ENCODE measurements at places on chromosomes 16 and 17.
A peak's percentile ranks its signal among the peaks of the same experiment; 100 is the strongest.

GRCh38 chr17:50604513-50604912 is 30.2 kb upstream of the ABCC3 start:
- DNase-seq = no peak

DNA sequence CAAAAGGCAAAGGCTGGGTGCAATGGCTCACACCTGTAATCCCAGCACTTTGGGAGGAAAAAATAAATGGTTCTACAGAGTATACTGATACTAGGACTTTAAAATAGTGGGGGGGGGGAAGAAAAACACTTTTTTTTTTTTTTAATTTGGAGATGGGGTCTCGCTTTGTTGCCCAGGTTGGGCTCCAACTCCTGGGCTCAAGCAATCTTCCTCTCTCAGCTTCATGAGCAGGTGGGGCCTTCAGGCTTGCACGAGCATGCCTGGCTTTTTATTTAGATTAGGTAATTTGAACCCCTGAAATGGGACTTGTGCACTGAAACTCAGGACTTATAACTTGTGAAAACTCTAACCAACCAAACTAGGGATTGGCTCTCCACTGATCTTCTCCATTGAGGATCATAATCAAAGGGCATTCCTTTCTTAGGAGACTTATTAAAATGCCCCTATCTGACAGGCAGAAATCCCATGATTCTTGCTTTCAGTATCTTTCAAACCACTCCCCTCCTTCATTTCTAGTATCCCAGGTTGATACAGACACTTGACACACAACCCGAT is 16.9 kb downstream of the GRB2 start:
- no peak for DNase-seq

GRCh38 chr16:50881956-50882355 is 140.1 kb downstream of the CYLD start:
- no peak for DNase-seq

- no peak for DNase-seq
These were observed 49.9 kb downstream of the XYLT1 start for GRCh38 chr16:17420816-17421215.

GRCh38 chr16:8905168-8905762 is 23.1 kb downstream of the LITAFD start:
- no peak for DNase-seq

- DNase-seq = no peak
These were observed 26.2 kb downstream of the NUDT7 start for GRCh38 chr16:77748421-77749005.

DNA sequence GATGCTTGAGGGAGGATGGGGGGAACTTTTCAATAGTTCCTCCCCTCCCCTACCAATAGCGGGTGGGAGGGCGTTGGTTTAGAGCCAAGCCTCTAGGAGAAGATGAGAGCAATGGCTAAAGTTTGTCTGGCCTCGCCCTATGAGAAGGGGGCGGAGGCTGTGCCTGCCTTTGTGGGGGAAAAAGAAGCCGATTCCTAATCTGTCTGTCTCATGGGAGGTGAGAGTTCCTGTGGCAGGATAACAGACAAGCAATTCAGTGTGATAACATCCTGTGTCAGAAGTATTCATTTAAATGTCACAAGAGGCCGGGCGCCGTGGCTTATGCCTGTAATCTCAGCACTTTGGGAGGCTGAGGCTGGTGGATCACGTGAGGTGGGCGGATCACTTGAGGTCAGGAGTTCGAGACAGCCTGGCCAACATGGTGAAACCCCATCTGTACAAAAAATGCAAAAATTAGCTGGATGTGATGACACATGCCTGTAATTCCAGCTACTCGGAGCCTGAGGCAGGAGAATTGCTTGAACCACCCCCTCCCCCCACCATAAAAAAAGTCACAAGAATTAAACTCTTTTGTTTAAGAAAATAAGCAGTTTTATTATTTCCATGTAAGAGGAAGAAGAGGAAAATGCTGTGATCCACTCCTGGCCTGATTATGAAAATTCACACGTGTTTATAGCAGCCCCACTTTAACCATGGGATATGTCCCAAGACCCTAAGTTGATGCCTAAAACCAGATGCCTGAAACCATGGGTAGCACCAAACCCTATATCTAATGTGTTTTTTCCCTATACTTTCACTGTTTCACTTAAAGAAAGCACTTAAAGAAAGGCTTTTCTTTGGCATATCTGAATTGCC is 1.7 kb downstream of the SLFN5 start:
- DNase-seq = peak; percentile 91

- no peak for DNase-seq
These were observed 36.7 kb downstream of the CTU2 start for GRCh38 chr16:88742896-88743605.

DNA sequence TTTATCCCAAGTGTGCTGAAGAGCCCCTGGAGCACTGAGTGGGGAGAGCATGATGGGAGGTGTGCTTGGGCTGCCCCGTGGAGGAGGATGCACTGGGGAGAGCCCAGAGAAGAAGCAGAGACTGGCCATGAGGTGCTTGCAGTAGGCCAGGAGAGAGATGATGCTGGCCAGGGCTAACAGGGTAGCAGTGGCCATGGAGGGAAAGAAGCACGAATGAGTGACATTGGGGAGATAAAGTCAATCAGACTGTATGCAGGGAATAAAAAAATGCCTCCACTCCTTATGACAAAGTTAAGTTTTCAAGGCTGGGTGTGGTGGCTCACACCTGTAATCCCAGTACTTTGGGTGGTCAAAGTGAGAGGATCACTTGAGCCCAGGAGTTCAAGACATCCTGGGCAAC is 5.4 kb upstream of the TMEM220 start:
- no peak for DNase-seq

GRCh38 chr17:32927724-32928585 is at the start of gene TMEM98:
Gene TMEM98, plus strand, starts transcription at chr17:32928153. Its CDS starts 3,376 bp downstream, at chr17:32931529.
- DNase-seq = no peak

DNA sequence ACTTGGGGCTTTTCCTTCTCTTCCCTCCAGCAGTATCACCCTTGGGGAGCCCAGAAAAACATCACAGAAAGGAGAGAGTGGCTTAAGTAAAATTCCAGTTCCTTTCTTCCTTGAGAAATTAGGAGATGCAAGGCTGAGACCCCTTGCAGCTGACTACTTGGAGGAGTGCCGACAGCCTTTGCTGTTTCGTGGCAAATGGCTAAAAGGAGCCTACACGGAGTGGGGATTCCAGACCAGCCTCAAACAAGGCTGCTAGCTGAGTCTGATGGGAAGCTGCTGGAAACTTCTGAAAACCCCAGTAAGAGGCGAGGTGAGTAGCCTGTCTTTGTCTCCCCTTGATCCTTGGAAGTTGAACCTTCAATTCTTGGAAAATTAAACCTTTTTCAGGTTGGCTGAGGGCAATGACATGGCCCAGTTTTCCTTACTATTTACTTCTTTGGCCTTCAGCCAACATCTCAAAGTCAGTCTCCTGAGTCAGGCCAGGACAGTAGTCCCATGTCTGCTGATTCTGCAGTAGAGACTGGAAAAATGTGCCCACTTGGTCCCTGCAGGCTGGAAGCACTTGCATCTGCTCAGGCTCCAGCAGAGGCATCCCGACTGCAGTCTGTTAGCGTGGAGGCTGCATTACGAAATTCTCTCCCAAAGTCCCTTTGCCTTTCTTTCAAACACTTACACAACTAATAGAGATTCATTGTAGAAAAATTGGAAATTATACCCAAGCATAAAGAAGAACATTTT is 23.4 kb downstream of the SMIM36 start:
- DNase-seq = no peak

DNA sequence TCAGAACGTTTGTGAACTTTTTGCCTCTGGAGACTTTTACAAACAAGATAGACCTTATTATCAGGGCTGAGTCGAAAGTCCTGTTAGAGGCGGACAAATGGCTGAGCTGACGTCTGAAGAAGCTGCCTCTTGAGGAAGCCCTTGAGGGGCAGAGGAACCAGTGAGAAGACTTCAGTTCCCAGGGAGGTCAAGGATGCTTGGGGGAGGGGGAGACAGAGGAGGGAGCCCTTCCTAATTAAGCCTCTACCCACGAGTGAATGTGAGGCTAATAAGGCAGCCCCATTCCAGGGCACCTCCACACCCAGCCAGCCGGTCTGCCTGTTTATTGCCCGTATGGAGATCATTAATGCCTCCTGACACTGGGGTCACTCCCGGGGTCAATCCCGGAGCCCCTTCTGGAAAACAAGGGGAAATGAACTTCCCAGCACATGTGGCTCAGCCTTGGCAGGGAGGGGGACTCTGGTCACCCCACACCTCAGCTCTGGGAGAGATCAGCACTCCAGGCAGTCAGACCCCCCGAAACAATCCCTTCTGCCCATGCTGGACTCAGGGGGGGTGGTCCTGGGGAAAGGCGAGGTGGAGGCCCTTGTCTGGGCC is 9.2 kb upstream of the TBX4 start:
- DNase-seq = no peak

DNA sequence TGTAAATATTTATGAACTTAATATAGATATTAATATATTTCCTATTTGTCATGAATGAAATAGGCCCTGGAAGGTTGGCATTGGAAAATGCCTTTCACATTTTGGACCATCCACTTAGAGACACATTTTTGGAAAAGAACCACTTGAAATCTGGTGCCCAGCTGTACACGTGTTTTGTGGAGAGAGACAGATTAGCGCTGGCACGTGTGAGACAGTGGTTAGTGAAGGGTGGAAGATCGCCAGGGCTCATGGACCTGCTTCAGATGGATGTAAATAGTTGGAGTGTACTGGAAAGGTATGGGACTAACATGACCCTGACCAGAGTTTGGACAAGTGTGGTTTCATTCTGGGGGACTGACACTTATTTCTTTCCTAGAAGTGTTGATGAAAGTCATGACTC is 222.9 kb downstream of the PRKCA start:
- DNase-seq = no peak

- DNase-seq = peak; percentile 27
These were observed 244.9 kb downstream of the PRKCA start for GRCh38 chr17:66547151-66547865.

Data from activated naive CD4-positive, alpha-beta T cell treated with Interleukin-2 at 50 U/mL for 16 hours (primary cell).